ENCODE measurements at places on chromosomes 5 and 9. TPM values are rescaled to one million over a fixed set of nuclear protein-coding genes. Genes with fewer than 3 reads are reported as not detected.

The PRLR gene
- 4.9 TPM for total RNA-seq

DNA sequence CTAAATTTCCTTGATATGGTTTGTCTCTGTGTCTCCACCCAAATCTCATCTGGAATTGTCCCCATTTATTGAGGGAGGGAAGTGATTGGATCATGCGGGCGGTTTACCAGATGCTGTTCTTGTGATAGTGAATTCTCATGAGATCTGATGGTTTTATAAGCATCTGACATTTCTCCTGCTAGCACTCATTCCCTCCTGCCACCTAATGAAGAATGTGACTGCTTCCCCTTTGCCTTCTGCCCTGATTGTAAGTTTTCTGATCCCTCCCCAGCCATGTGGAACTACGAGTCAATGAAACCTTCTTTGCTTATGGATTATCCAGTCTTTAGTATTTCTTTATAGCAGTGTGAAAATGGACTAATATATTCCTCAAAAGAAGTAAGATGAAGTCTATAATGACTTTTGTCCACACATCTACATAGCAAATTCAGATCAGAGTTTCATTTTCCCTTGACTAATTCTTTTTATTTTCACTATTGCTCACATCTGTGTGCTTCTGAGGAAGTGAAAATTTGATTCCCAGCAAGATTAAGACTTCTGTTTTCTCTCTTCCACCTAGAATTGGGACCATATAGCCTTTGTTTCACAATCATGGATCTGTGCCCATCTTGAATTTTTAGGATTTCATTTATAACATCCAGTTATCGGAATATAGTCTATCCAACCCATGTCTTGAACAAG is 393.5 kb downstream of the DMAC1 start:
- H3K4me3 ChIP-seq: no peak overlapping the region
- DNase-seq: no peak
- H3K4me1 ChIP-seq: no peaks in the 10 kb centered on the region
- no peaks in the 10 kb centered on the region for H3K36me3 ChIP-seq

DNA sequence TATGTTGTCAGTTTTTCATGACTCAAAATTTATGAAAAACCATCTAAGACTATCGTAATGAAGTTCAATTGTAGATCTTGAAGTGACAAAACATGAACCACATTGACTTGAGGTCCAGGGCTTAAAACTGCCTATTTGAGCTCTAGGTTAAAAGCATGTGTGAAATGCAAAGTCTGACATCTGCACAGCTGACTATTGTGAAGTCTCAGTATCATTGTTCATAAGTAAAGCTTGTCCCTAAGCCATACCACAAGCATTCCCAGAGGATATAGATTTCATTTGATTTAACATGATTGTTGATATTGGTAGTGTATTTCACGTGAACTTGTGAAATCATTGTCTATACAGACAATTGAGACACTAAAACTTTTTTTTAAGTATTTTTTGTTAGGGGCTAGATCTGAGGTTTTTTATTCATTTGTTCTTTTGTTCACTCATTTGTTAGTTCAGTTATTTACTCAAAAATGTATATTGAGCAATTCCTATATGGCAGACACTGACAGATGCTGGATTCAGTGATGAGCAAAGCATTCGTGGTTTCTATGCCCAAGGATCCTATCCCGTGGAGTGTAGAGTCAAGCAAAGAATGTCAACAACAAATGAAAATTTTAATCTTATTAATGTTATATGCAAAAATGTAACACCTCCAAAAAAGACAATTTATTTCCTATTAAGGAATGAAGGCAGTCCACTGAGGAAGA is 485.2 kb downstream of the RAB3C start:
- DNase-seq: no peak
- no peaks in the 10 kb centered on the region for H3K4me1 ChIP-seq
- H3K36me3 ChIP-seq: no peaks in the 10 kb centered on the region
- no peaks in the 10 kb centered on the region for H3K27me3 ChIP-seq
- H3K27ac ChIP-seq: no peak overlapping the region

DNA sequence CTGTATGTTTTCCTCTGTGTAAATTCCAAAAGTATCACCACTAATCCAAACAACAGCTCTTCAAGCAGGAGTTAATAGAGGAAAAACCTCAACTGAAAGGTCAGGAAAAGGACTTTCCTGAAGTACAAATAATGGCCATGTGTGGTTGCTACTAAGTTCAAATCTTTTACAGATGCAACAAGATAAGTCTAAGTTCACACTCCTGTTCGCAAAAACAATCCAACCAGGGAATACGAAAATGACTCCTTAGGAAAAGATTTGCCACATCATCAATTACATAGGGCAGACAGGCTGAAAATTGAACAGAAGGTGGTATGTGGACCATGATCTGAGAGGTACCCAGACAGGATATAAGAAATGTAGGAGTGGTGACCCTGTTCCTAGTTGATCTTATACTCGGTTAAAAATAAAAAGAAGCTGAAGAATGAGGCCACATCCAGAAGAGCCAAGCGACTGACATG is 210.2 kb downstream of the TSSK1B start:
- no peaks in the 10 kb centered on the region for H3K27me3 ChIP-seq
- H3K36me3 ChIP-seq: no peaks in the 10 kb centered on the region
- H3K4me1 ChIP-seq: no peaks in the 10 kb centered on the region
- DNase-seq: no peak

DNA sequence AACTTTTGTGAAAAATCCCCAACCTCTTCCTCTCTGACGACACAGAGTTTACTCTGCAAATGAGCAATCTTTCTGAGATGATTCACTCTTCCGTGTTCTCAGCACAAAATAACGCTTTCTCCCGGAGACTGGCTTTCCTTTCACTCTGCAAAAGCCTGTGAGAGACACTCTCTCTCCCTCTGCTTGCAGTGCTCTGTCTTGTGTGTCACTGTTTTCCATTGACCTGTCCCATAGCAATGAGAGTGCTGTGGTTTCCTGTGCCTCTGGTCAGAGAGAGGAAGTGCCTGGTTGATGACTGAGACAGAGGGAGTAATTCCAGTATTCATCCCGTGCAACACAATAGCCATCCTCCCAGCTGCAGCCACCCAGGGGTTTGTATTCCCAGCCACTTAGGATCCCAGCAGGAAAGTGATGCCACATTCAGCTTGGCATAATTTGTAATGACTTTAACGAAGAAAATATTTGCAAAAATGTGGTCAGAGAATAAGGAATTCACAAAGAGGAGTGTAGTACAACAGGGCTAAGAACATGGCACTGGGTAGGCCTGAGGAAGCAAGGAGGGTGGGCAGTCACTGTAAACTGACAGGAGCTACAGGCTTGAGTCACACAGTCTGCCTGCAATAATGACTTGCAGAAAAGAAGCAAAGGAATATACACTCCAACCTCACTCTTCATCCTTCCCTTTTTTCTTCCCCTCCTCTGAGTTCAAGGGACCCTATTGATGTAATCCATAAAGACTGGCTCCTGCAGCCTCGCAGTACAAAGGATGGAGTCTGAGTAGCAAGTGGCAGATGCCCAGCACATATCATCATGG is 463.5 kb upstream of the RGMB start:
- H3K4me3 ChIP-seq: no peak overlapping the region
- DNase-seq: no peak
- H3K27me3 ChIP-seq: no peaks in the 10 kb centered on the region
- H3K36me3 ChIP-seq: no peaks in the 10 kb centered on the region
- no peaks in the 10 kb centered on the region for H3K4me1 ChIP-seq

The ZFP37 gene
- total RNA-seq: not detected

The GPR151 gene
- not detected for total RNA-seq

- H3K36me3 ChIP-seq: no peaks in the 10 kb centered on the region
- H3K4me3 ChIP-seq: no peak overlapping the region
- no peaks in the 10 kb centered on the region for H3K27me3 ChIP-seq
Measured at GRCh38 chr5:9534881-9535517, 10.9 kb downstream of the SEMA5A start.

- H3K4me1 ChIP-seq: no peaks in the 10 kb centered on the region
- no peak overlapping the region for H3K27ac ChIP-seq
- no peak for DNase-seq
- H3K4me3 ChIP-seq: no peak overlapping the region
- no peaks in the 10 kb centered on the region for H3K36me3 ChIP-seq
- H3K27me3 ChIP-seq: no peaks in the 10 kb centered on the region
Measured at GRCh38 chr9:84691634-84692033, 22.1 kb downstream of the NTRK2 start.

The RHOBTB3 gene
- 87.0 TPM for total RNA-seq

GRCh38 chr5:138096997-138097828 is 13.4 kb downstream of the WNT8A start:
- no peaks in the 10 kb centered on the region for H3K4me1 ChIP-seq
- peaks cover 4% of the 10 kb centered on the region for H3K27me3 ChIP-seq
- H3K4me3 ChIP-seq: no peak overlapping the region
- H3K27ac ChIP-seq: no peak overlapping the region
- no peaks in the 10 kb centered on the region for H3K36me3 ChIP-seq
- DNase-seq: no peak

DNA sequence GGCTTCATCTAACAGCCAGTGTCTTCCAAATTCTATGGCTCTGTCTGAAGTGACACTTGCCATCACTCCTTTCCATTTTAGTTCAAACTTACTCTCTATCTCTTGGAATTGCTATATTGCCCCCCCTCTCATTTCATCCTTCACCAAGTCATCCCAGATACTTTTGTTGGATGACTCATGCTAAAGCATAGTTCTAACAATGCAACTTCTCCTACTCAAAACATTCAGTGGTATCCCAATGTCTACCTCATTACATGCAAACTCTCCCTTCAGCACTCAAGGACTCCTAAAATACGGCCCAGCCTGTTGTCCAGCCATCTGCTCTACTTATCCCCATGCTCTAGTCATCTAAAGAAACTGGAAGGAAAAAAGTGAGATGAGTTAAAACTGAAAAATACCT is 171.6 kb downstream of the RASEF start:
- H3K27me3 ChIP-seq: no peaks in the 10 kb centered on the region
- no peaks in the 10 kb centered on the region for H3K36me3 ChIP-seq
- DNase-seq: no peak
- no peak overlapping the region for H3K27ac ChIP-seq

Data from transverse colon (tissue), 4 donors.